ENCODE measurements at places on chromosomes 6 and 20.

DNA sequence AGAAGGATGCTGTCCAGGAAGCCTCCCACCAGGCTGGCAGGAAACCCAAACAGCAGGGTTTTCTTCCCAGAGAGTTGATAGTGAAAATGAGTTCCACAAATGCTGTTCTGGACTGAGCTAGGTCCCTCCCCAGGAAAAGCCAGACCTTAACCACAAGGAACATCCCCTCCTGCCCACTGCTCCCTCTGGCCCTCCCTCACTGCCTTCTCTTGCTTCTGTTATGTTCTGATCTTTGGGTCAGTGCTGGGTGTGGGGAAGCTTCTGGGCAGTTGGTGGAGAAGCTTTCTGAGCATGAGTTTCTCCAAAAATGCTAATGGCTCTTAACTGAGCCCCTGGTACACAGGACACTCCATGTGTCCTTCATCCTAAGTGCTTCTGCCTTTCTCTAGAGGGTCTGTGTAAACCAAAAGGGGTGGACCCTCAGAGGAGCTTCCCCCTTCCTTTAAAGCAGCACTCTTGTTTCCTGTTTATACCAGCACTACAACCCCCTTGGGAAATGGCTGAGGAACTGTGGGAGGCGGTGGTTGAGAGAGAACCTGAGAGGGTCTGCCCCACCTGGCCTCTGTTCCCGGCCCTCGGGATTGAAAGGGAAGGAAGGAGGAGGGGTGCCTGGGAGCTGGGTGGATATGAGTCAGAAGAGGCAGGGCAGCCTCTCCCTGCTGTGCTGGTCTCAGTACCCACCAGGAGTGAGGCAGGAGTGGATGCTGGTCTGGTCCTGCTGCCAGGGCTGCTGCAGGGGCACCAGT, 42.0 kb downstream of the CDS2 start:
- no peak for DNase-seq

DNA sequence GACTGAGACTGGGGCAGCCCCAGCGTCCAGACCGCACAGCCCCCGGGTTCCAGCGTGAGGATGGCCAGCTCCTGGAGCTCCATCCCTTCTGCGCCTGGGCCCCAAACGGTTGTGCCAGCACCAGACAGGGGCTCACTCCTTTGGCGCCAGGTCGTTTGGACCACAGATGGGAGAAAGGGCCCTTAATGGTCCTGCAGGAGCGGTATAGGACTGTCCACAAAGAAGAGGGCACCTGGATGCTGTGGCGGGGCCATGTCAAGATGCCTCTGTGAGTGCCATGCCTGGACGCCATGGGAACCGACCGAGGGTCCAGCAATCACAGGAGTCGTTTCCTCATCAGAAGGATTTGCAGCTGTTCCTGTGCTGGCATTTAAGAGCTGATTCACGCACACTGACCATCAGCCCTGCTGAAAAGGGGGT, 82.7 kb downstream of the DLL1 start:
- DNase-seq: peak; percentile 2

DNA sequence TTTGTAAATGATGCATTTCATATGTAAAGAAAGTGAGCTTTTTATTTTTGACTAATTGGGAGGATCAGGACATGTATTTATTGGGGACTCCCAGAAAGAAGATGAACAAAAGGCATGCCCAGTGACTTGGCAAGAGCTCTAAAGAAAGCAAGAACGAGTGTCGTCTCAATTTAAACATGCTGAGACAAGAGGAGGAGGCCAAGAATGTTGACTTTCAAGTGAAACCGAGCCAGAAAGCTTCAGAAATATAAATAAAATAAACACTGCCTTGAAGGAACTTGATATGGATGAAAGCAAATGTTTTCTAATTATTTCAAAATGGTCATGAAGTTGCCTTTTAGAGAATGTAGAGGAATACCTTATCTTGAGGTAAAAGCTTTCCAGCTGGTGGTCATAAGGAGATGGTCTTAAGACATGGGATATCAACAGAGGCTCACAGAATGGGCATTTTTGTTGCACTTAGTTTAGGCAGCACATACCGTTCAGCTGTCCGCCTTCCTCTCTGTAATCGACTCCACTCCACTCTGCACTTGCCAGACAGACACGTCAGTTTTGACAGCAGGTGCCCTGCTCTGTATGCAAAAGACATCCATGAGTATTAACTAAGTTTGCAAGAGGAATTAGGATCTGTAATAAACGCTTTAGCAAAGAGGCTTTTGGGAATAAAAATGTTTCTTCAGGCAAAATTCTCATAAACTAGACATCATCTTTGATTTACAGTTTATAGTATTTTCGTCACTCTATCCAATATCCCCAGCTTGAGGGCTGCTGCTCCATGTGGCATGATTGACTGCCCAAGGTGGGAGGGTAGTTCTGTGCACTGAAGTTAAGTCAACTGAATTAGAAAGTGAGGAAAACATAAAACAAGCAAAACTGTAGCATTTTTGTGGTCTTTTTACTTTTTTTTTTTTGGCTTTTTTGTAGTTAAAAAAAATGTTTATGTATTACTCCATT, 613.1 kb downstream of the PKHD1 start:
- DNase-seq: no peak

DNA sequence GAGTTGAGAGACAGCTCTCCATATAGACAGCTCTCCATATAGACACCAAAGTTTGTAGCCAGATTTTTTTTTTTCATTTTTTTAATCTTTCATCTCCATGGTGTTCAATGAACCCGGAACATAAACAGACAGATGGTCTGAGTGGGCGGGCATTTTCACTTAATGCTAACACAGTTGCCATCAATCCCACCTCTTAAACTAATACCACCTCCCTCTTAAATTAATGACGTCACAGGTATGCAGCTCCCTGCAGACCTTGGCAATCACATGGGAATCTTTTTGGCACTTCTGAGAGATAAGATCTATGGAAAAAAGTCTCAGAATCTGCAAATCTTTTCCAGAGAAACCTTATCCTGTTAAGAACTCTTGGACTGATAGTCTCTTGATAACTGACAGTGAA, 43.2 kb downstream of the PFDN4 start:
- DNase-seq: no peak

DNA sequence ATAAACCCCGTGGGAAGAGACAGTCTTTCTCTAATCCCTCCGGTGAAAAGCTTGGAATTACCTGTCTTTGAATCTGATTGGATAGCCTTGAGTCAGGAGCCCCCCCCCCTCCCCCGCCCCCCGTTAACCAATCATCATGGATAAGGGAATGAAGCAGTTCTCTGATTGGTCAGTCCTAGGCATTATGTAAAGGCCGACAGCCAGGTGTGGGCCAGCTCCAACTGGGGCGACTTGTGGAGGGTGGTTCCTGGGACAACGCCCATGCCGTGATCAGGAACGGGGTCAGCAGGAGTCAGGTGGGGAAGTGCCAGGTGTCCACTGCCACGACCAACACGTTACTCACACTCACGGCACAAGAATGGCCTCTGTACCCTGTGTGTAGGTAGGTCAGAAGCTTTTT, 406.8 kb upstream of the SULF2 start:
- DNase-seq: no peak

- DNase-seq: no peak
Observed at GRCh38 chr6:44650947-44651346, 263.4 kb downstream of the CDC5L start.

Measured in tibial nerve (tissue), 4 donors.